ENCODE measurements at places on chromosomes 12 and 14.

GRCh38 chr14:68632054-68632895 is 160.6 kb downstream of the ZFP36L1 start:
- no peak for DNase-seq

DNA sequence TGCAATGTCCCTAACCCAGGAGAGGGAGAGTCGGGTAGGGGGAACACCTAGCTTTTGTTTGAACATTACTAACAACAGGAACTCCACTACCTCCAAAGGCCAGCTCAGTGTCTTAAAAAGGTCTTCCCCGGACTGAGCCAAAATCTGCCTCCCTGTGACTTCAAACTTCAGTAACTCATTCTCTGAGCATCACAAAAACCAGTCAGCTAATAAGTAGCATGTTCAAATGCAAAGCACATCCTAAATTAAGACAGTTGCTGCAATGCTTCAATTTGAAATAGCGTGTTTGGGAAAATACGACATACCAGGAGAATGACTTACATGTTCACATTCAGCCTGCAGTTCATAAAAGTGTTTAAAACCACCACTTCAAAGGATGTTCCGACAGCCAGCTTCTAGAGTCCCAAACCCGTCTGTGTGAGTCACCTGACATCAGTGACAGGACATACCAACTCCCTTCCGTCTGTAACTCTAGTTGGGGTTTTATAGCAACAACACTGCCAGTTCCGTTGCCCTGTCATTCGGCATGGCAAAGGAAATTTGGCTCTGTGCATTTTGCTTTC is 13.0 kb downstream of the ZFP36L1 start:
- DNase-seq, result no peak

- no peak for DNase-seq
These were observed 81.5 kb downstream of the ETV6 start for GRCh38 chr12:11731042-11731357.

DNA sequence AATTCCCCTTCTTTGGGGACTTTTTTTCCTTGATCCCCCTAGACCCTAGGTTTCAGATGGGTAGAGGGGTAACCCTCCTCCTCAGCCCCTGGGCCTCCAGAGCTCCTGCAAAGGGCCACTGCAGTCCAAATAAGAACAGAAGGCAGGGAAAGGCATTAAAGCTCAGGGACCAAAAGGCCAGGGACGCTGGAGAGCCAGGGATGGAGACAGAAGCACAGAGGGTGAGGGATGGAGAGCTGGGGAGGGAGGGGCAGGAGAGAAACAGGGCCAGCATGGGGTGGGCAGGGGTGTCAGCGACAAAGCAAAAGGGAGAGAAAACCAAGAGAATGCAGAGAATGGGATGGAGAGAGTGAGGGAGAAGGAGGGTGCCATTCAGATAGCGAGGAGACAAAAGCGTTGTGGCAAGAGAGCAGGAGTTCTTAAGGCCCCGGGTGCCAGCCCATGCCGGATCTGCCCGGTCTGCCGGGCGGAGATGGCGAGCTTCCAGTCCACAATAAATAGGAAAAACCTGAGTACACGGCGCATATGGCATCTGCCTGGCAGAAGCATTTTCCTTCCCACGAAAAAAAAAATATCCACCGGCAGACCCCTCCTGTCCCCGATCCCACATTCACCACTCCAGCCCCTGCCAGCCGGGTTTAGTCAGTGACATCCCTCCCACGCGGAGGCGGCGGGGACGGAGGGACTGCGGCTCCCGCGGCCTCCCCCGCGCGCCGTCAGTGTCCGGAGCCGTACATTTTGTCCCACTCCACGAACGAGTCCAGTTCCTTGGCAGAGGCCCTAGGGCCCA is 28.6 kb downstream of the FIGNL2 start:
- no peak for DNase-seq

DNA sequence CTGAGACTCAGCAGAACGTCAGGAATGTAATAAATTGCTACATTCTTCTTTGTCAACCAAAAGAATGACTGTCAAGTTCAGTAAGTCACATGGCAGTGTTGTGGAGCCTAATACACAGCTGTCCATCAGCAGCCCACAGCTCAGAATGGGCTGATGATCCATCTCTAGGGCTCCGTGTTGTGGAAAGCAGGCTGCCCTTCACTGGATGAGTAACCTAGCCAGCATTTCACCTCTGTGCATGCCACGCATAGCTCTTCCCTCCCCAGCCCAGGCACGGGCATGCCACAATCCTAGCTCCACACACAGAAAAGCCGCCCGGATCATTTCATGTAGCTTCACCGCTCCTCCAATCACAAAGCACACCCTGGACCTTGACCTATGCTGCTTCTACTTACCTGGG is 878.0 kb upstream of the TMEM132C start:
- DNase-seq, result no peak

DNA sequence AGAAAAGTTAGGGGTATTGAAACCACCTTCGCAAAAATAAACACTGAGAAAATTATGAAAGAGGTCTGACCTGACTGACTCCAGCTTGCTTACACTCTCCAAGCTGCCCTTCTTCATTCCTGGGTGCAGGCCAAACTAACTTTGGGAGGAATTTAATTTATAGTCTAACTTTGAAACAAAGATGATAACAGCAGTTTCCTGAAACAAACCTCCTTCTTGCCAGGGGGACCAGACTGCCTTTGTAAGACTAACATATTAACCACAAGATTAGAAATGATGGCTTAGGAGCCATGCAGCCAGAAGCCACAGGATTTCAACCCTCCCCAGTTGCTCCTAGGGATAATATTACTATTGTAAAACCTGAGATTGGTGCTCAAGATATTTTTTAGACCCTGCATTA is 13.8 kb upstream of the EEA1 start:
- DNase-seq, result no peak

DNA sequence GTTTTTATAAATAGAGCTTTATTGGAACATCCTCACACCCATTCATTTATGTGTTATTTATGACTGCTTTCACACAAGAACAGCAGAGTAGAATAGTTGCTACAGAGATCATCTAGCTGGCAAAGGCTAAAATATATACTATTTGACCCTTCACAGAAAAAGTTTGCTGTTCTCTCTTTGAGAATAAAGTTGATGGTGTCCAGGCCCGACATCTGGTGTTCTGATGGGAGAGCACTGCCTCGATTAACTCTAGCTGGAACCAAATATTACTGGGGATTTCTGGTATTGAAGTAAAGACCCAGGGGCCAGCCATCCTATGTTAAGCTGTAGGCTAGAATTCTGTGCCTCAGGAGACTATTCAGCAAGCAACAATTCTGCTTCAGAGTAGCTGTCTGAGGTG is 21.8 kb downstream of the FAM234B start:
- DNase-seq, result no peak

DNA sequence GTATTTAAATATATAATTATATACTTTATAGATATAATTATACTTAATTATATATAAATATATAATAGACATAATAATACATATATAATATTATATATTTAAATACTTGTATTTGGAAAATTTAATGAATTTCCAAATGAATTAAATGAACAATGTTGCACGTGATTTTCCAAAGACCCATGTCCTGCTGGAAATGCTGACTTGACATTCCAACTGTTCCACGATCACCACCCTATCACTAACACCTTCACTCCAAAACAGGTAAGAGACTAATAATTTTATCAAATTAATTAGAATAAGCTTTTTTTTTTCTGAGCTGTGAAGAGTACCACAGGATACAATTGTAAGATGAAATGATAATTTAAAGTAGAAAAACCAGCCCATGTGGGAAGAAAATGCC is 103.4 kb downstream of the ST8SIA1 start:
- DNase-seq, result no peak

DNA sequence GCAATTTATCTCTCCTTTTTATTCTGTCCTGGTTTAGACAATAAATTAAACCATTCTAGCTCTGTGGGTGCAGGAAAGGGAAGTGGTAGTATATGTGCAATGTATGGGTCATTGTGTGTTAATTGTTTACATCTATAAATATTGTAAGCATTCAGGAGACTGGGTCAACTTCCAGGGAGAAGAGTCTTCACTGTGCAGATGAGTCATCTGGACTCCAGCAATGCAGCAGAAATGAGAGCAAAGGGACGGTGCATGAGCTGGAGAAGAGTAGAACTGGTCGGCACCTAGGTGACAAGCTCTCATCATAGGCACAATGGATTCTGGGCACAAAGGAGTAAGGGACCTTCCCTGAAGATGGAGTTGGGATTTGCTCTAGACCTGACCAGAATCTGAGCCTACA is 211.1 kb upstream of the DAAM1 start:
- no peak for DNase-seq

DNA sequence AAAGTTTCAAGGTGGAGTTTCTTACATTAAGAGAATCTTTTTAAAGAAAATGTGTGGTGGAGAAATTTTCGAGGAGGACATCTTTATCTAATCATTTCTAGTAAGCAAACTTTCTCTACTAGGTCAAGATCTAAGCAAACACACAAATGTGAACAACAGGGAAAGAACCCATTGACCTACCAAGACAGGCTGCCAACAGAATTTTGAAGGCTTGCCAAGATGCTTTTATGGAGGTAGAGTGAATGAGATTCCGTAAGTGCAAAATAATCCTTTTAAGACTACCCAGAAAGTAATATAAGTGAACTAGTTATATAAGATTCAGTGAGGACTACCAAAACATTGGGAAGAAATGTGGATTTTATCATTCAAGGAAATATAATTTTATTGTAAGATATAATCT is 357.1 kb upstream of the PDE3A start:
- DNase-seq, result no peak

GRCh38 chr12:2250797-2251196 is 198.0 kb downstream of the CACNA1C start:
- no peak for DNase-seq

DNA sequence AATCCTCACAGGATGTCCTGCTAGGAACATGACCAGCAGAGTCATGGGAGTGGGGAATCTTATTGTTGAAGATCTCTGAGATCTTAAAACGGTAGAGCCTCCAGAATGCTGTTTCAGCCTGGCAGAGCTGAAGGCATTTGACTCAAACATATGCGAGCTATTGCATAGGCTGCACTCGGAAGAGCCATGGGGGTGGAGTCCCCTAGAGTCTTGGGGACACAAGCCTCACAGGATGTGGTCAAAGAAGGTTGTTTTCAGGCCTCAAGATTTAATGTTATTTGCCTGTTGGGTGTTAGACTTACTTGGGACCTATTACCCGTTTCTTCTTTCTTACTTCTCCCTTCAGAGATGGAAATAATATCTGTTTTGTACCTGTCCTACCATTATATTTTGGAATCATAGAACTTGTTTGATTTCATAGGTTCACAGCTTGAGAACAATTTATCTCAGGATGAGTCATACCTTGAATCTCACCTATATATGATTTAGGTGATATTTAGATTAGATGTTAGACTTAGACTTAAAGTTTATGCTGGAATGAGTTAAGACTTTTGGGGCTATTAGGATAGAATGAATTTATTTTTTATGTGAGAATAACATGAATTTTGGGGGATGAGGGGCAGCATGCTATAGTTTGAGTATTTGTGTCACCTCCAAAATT is 172.2 kb upstream of the ATP2B1 start:
- no peak for DNase-seq

- DNase-seq, result no peak
These were observed 228.4 kb upstream of the OTX2 start for GRCh38 chr14:57038689-57039088.

GRCh38 chr14:76550534-76550933 is 174.6 kb downstream of the ESRRB start:
- no peak for DNase-seq
